Cardiac muscle cell (in vitro differentiated cells and primary cell): ENCODE measurements at places on chromosomes 5 and 9.

- DNase-seq = peak; percentile 23
- H3K27ac ChIP-seq = no peak overlapping the region
- no peaks in the 10 kb centered on the region for H3K4me1 ChIP-seq
- H3K36me3 ChIP-seq = no peaks in the 10 kb centered on the region
Measured at GRCh38 chr9:107542411-107543157, 53.0 kb upstream of the KLF4 start.

DNA sequence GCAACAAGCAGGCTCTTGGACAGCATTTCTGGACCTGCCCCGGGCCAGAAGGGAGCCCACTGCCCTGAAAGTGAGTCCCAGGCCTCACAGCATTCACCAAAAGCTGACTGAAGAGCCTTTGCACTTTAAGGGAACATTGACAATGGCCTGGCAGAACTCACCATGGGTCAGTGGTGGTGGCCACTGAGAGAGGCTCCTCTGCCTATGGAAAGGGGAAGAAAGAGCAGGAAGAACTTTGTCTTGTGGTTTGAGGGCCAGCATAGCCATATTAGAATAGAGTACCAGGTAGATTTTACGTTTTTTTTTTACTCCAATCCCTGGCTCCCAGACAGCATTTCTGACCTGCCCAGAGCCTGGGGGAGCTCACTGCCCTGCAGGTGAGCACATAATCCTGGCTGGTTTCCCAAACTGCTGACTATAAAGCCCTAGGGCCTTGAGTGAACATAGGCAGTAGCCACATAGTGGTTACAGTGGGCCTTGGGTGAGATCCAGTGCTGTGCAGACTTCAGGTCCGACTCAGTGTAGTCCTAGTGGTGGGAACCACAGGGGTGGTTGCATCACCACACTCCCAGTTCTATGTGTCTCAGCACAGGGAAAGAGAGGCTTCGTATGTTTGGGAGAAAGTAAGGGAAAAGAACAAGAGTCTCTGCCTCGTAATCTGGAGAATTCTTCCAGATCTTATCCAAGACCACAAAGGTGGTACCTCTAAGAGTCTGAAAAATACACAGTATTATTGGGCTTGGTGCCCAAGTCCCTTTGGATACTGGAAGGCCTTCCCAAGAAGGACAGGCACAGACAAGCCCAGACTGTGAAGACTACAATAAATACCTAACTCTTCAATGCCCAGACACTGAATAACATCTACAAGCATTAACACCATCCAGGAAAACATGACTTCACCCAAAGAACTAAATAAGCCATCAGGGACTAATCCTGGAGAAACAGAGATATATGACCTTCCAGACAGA lies 89.5 kb downstream of the TSSK1B start:
- H3K36me3 ChIP-seq = no peaks in the 10 kb centered on the region
- H3K4me1 ChIP-seq = peaks cover 12% of the 10 kb centered on the region
- H3K27ac ChIP-seq = no peak overlapping the region
- no peaks in the 10 kb centered on the region for H3K27me3 ChIP-seq
- peak; percentile 90 for DNase-seq

- H3K36me3 ChIP-seq = no peaks in the 10 kb centered on the region
- no peak overlapping the region for H3K4me3 ChIP-seq
- no peak for DNase-seq
- peaks cover 6% of the 10 kb centered on the region for H3K27me3 ChIP-seq
- no peaks in the 10 kb centered on the region for H3K4me1 ChIP-seq
Measured at GRCh38 chr5:170627271-170627670, 123.5 kb downstream of the KCNIP1 start.

- no peak overlapping the region for H3K4me3 ChIP-seq
- no peaks in the 10 kb centered on the region for H3K36me3 ChIP-seq
- H3K27me3 ChIP-seq = no peaks in the 10 kb centered on the region
Measured at GRCh38 chr9:89991204-89991790, 386.5 kb downstream of the GADD45G start.

DNA sequence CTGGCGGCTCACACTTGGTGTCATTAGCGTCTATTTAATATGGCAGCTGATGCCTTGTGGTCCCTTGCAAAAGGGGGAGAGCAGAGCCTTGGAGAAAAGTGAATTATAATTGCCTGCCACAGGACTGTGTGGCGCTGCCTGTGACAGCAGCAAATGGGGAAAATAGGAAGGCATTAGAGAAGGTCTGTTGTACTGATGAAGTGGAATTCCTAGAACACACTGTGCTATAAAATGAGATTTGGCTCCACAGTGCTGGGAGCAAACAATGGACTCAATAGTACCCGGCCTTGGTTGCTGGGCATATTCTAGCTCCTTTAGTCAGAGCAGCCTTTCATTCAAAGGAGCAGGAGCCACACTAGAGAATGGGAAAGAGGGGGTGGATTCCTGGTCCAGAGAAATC lies 21.3 kb downstream of the SEMA6A start:
- no peaks in the 10 kb centered on the region for H3K4me1 ChIP-seq
- no peaks in the 10 kb centered on the region for H3K36me3 ChIP-seq
- DNase-seq = no peak

DNA sequence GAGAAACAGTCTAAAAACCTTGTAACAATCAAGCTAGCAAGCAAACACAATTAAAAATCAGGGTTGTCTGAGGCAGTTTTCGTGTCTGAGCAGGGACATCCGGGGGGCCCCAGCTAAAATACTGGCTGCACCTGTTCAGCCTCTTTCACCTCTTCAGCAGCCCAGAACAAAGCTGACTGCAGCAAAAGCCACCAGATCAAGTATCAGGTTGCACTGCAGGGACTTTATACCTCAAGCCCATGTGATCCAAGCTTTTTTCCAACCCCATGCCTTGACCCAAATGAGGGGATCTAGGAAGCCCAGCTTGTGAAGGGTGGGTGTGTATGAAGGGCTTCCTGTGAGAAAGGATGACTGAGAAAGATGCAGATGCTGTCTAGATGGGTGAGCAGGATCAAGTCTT lies 133.4 kb downstream of the SEMA6A start:
- no peaks in the 10 kb centered on the region for H3K27me3 ChIP-seq
- DNase-seq = no peak
- peaks cover under 1% of the 10 kb centered on the region for H3K36me3 ChIP-seq
- no peak overlapping the region for H3K27ac ChIP-seq
- H3K4me3 ChIP-seq = no peak overlapping the region

DNA sequence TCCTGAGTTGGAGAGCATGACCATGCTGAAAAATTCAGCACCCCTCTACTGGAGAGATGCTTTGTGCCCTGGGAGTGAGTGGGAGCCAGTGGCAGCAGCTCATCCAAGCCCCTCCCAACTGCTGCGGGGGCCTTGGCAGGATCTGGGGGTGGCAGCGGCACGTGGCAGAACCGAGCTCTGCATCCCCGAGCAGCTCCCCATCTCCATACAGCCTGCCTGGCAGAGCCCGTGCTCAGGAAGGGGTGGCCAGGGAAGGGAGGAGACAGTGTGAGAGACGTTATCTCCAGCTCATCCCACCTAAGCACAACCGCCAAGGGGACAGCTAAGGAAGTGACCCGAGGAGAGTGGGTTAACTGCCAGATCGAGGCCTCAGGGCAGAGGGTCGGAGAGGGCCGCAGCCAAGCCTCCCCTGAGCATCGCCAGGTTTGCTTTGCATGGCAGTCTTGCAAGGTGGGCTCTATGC lies 17.2 kb upstream of the DPM2 start:
- H3K27me3 ChIP-seq = no peaks in the 10 kb centered on the region
- no peak overlapping the region for H3K4me3 ChIP-seq

- peaks cover 50% of the 10 kb centered on the region for H3K27me3 ChIP-seq
- DNase-seq = no peak
- H3K4me1 ChIP-seq = no peaks in the 10 kb centered on the region
- no peaks in the 10 kb centered on the region for H3K36me3 ChIP-seq
Measured at GRCh38 chr9:212297-212696, 2.4 kb upstream of the DOCK8 start.

DNA sequence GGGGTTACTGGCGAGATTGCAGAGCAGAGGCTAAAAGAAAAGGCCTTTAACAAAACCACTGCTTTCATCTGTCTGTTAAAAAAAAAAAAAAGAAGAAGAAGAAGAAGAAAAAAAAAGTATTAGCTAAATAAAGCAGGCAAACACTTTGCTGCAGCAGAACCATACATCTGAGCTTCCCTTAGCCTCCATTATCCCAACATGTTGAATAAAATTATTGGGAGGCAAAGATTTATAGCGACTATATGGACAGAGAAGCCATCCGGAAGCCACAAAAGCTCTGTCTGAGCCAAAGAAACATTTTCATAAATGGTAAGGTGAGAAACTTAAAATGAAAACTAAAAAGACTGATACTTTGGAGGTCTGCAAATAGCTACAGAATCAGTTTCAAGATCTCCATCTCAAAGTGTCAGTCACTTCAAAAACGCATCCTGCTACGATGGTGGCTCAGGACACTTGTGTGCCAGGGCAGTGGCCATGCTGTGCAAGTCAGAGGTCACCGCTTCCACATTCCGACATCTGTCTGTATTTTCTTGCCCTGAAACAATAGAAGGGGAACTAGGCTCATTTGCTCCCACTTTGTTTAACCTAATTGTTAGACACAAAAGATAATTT lies 9.6 kb downstream of the EFNA5 start:
- H3K4me3 ChIP-seq = no peak overlapping the region
- no peak for DNase-seq
- no peaks in the 10 kb centered on the region for H3K36me3 ChIP-seq
- H3K27me3 ChIP-seq = no peaks in the 10 kb centered on the region
- no peaks in the 10 kb centered on the region for H3K4me1 ChIP-seq

- no peaks in the 10 kb centered on the region for H3K36me3 ChIP-seq
- DNase-seq = peak; percentile 36
- H3K27me3 ChIP-seq = no peaks in the 10 kb centered on the region
- H3K27ac ChIP-seq = no peak overlapping the region
- H3K4me1 ChIP-seq = no peaks in the 10 kb centered on the region
Measured at GRCh38 chr5:149605998-149606724, 24.9 kb downstream of the ARHGEF37 start.

GRCh38 chr9:33344145-33344544 lies 53.8 kb downstream of the NFX1 start:
- peaks cover 69% of the 10 kb centered on the region for H3K36me3 ChIP-seq
- no peak overlapping the region for H3K27ac ChIP-seq
- no peaks in the 10 kb centered on the region for H3K27me3 ChIP-seq
- H3K4me1 ChIP-seq = no peaks in the 10 kb centered on the region
- no peak overlapping the region for H3K4me3 ChIP-seq

- peaks cover 40% of the 10 kb centered on the region for H3K4me1 ChIP-seq
- DNase-seq = no peak
- no peak overlapping the region for H3K27ac ChIP-seq
- no peaks in the 10 kb centered on the region for H3K27me3 ChIP-seq
- H3K4me3 ChIP-seq = no peak overlapping the region
- no peaks in the 10 kb centered on the region for H3K36me3 ChIP-seq
Measured at GRCh38 chr5:119286511-119287488, 69.0 kb upstream of the TNFAIP8 start.

GRCh38 chr9:113397203-113397631 lies 3.9 kb downstream of the ALAD start:
- H3K36me3 ChIP-seq = no peaks in the 10 kb centered on the region
- no peak for DNase-seq
- no peak overlapping the region for H3K27ac ChIP-seq
- no peaks in the 10 kb centered on the region for H3K27me3 ChIP-seq
- no peak overlapping the region for H3K4me3 ChIP-seq

DNA sequence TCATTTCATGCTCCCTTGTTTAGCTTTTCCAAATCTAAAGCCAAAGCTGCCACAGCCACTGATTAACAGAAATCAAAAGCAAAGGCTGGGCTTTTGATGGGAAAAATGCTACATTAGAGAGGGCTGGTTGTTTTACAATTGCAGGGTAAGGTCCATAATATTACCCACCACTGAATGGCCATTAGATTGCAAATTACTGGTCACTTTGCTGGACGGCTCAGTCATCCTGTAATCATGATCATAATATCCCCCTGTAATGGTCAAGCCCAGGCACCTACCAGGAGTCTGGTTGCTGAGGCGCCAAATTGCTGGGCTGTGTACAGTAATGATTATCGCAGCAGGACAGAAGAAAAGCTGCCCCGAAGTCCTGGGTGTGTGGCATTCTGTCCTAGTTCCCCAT lies 286.5 kb downstream of the ZSWIM6 start:
- H3K36me3 ChIP-seq = no peaks in the 10 kb centered on the region
- no peak overlapping the region for H3K27ac ChIP-seq
- H3K27me3 ChIP-seq = no peaks in the 10 kb centered on the region
- no peaks in the 10 kb centered on the region for H3K4me1 ChIP-seq

- H3K27me3 ChIP-seq = no peaks in the 10 kb centered on the region
- peaks cover 6% of the 10 kb centered on the region for H3K4me1 ChIP-seq
- H3K36me3 ChIP-seq = no peaks in the 10 kb centered on the region
- no peak for DNase-seq
- no peak overlapping the region for H3K4me3 ChIP-seq
Measured at GRCh38 chr5:180085837-180086236, 14.3 kb upstream of the RNF130 start.

- H3K27me3 ChIP-seq = no peaks in the 10 kb centered on the region
- no peaks in the 10 kb centered on the region for H3K36me3 ChIP-seq
- no peak for DNase-seq
- no peak overlapping the region for H3K4me3 ChIP-seq
- no peak overlapping the region for H3K27ac ChIP-seq
Measured at GRCh38 chr9:29625292-29625731, 2052.0 kb upstream of the C9orf72 start.

GRCh38 chr9:79939819-79940218 lies 368.1 kb downstream of the TLE4 start:
- no peaks in the 10 kb centered on the region for H3K36me3 ChIP-seq
- no peak overlapping the region for H3K27ac ChIP-seq
- no peak overlapping the region for H3K4me3 ChIP-seq
- no peaks in the 10 kb centered on the region for H3K27me3 ChIP-seq

DNA sequence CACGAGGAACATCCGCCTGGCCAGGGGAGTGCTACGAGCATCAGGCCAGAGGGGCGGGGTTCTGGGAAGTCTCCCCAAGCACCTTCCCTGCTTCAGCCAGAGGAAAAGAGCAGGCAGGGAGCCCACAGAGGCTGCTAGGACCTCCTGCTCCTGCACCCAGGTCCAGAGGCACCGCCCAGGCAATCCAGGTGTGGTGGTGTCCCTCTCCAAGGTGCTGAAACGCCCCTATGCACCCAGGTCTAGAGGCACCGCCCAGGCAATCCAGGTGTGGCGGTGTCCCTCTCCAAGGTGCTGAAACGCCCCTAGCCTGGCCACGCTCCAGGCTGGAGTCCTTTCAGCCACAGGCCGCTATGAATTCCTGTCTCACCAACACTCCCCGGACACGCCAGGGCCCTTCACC lies 10.7 kb upstream of the UBAC1 start:
- no peaks in the 10 kb centered on the region for H3K4me1 ChIP-seq
- no peak overlapping the region for H3K27ac ChIP-seq
- H3K4me3 ChIP-seq = no peak overlapping the region
- no peak for DNase-seq

GRCh38 chr5:108233617-108234155 lies 148.2 kb downstream of the FBXL17 start:
- no peak overlapping the region for H3K4me3 ChIP-seq
- no peaks in the 10 kb centered on the region for H3K36me3 ChIP-seq
- peak overlapping the region; percentile 77 for H3K27ac ChIP-seq
- peak; percentile 72 for DNase-seq
